Glomerular endothelial cell (primary cell): ENCODE measurements at places on chromosomes 2 and 18.
A peak's percentile ranks its signal among the peaks of the same experiment; 100 is the strongest.

DNA sequence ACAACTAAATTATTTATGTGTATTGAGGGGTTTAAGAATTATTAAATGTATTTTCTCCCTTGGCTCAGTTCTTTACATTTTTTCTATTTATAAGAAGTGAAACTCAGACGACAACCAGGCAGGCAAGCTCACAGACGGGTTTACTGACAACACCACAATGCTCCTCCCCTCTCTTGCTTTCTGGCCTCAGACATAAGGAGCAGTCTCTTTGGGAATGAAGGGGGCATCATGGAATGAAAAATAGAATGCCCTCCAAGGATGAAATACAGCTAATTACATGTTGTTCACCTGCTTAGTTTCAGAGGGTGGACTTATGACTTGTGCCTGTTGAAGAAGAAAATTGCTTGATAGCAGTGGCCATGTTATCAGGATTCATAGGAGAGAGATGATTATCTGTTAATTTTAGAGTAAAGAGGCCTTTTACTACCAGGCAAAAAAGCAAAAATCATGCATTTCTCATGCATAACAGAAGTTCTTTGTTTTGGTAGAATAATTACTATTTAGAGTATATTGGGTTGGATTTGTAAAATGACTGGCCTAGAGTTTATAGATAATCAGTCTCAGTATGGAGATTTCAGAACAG is 172.1 kb upstream of the LRRTM1 start:
- DNase-seq = no peak

- no peak for DNase-seq
These were observed 58.7 kb upstream of the SLC66A3 start for GRCh38 chr2:11096591-11096990.

DNA sequence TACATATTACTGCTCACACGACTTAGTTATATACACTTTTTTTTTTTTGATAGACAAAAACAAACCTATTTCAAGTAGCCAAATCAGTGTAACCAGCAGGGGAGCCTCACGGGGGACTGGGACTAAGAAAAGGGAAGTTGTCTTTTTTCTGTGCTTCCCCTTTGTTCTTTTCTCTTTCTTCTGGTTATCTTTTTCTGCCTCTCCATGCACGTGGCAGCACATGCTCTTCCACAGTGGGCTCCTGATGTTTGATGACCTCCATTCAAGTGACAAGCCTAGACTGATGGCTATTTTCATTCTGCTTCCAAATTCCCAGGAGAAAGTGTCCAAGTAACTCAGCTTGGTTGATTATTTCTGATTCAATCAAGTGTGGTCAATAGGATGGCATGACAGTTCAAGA is 98.2 kb upstream of the STK39 start:
- DNase-seq = no peak

GRCh38 chr18:9506046-9506792 is 30.9 kb downstream of the RALBP1 start:
- no peak for DNase-seq

- no peak for DNase-seq
These were observed 105.1 kb upstream of the HS6ST1 start for GRCh38 chr2:128423788-128424165.

DNA sequence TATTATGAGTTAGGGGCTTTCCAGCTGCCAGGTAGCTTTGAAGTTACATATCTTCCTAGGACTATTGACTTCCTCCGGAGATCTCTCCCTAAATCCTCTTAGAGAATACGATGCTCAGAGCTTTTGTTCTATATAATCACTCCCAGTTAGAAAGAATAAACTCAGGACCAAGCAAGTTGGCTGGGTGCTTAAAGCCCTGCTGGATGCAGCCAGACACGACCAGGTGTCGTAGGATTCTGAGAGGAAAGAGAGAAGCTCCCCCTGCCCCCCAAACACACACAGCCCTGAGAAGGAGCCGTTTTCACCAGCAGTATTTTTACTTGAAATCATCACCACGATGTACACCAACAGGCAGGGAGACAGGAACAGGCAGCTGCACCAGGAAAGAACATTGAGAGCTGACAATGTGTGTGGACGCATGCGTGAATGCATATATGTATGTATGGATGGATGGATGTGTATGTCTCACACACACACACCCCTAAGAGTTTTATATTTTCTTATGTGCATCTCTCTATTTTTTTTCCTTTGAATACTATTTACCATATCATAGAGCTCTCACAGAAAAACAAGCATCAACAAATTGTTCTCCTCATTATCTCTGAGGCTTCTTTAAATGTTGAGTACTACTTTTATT is 382.6 kb downstream of the EPHA4 start:
- DNase-seq = no peak

DNA sequence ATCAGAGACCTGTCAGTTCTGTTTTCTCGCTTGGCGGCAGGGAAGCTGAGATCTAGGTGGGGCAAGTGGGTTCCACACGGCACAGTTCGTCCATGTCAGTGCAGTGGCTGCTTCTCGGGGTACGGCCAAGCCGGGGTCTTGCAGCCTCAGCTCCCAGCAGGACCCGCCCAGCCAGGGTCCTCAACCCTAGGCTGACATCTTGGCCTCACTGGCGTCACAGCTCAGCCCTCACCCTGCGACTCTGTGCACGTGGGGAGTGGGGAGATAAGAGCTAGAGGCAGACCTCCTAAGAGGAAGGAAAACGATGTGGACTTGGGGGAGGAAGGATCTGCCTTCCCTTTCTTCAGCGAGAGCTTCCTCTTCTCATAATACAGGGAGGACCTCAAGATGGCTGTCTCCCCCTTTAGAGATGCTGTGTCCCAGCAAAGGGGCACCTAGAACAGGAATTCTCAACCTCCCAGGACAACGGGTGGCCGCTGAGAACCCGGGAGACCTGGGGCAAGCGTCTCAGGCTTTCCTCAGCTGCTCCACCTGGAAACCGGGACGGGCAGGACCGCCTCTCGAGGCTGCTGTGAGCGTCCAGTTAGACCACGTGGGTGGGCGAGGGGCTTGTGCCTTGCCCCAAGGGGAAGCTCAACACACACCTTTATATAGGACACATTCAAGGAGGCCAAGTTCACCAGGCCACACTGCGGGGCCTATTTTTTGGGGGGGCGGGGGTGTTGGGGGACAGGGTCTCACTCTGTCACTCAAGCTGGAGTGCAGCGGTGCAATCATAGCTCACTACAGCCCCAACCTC is 23.5 kb upstream of the KLF11 start:
- DNase-seq = no peak

DNA sequence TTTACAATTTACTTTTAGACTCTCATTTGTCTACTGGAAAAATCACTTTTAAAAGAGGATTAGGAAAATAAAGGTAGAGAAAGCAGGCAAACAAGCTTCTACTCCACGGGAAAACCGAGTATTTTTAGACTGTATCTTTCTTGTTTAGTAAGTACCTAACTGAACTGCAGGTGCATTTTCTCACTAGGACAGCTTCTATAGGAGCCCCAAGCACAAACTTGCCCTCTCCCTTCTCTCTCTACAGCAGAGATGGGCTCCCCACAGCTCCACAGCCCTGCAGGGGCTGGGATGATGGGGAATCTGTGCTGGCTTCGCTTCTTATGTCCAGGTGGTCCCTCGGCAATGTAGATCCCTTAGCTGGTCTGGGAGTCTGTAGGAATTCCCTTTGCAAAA is 16.2 kb downstream of the PSTPIP2 start:
- DNase-seq = no peak

GRCh38 chr2:28991021-28991420 is 9.9 kb downstream of the TOGARAM2 start:
- no peak for DNase-seq

DNA sequence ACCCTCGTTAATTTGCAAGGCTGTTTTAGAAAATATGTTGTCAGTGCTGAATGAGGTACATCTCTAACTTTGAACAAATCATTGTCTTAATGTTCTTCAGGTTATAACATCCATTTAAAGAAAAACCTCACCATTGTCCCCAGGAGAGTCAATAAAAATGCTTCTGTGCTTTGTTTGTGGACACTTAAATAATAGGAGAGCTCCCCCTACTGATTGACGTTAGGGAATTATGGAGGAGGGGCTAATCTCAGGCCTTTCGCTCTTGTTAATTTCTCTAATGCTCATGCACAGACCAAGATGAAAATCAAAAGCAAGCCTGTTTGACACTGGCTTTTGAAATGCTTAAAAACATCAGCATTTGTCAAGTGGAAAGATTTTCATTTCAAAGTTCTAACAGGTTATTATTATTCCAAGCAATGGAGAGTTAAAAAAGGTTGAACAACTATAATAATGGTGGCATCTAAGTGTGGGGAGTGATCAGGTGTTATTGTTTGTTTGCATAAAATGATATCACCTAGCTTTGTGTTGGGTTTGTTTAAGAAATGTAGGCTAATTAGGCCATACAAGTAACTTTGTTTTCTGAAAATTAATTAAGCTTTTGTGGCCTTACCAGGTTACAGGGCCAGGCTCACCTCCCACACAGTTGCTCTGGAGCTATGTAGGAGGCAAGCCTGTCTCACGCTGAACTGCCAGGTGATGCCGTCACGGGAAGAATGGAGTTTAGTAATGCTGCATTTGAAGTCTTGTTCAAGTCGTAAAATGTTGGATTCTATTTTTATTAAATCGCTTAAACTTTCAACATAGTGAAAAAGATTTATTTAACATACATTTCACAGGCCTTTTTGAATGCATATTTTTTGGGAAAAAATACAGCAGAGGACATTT is 51.7 kb upstream of the SMIM21 start:
- DNase-seq = peak; percentile 36

DNA sequence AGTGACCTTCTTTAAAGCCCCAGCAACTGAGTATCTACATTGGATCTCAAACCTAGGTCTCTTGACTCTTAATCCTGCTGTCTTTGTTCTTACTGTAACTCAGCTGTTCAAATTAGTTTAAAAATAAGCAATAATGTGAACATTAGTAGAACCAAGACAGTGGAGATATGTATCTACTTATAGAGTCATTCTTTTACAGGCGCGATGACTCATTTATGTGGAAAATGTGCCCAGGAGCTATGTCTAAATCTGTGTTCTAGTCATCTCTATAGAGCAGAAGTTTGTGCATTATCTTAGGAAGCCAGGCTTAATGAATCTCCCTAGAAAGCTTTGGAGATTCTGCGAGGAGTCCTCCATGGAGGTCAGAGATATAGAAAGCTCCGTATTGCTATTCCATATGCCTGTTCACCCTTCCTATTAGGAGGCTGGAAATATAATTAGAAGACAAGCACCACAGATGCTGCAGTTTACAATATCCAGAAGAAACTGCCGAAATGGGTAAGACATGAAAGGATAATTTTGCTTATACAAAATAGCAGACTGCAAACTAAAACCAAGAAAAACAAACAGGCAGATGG is 211.6 kb downstream of the TRIB2 start:
- DNase-seq = peak; percentile 10

DNA sequence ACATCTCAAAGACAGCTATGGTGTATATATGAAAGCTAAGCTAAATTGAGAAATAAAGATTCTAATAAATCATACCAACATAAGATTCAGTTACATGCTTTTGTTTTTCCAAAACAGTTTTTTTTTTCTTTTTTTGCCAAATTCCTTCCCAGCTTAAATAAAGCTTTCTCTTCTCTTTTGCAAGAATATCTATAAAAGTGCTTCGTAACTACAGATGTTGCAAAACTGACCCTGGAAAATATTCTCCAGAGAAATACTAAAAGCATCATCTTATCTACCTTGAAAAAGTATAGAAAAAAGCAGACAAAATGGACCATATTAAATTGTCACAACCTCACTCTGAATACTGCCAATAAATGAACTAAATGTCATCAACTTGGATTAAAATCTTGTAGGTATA is 38.7 kb downstream of the FANCL start:
- DNase-seq = no peak

GRCh38 chr18:55240978-55241377 is 281.7 kb upstream of the CCDC68 start:
- DNase-seq = no peak

DNA sequence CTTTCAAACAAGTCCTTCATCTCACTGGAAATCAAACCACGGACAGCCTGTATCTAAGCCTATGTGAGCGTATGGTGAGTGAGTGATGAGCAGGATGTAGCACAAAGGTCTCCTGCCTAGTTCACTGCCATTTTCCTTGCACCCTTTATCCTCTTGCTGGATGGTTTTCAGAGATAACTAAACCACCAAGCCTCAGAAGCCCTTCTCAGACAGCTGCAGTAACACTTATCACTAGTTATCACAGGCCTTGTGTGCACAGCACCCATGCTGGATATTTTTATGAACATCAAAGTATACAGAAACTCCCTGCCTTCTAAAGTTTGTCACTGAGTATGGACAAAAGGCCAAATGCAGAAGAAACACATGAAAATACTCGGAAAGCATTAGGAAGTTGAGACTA is 69.5 kb downstream of the C1D start:
- DNase-seq = no peak

DNA sequence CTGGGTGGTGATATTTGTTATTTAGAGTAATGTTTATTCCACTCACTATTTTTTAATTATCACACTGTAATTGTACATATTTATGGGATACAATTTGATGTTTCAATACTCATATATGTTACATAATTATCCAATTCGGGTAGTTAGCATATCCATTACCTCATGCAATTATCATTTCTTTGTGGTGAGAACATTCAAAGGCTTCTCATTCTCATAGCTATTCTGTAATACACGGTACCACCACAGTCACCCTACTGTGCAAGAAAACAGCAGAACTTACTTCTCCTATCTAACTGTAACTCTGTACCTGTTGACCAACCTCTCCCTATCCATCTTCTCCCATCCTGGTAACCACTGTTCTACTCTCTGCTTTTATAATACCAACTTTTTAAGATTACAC is 4.6 kb downstream of the TBC1D8 start:
- DNase-seq = no peak

- DNase-seq = no peak
These were observed 8.7 kb downstream of the TET3 start for GRCh38 chr2:73993376-73993775.

- no peak for DNase-seq
These were observed 24.2 kb downstream of the STEAP3 start for GRCh38 chr2:119247844-119248271.

DNA sequence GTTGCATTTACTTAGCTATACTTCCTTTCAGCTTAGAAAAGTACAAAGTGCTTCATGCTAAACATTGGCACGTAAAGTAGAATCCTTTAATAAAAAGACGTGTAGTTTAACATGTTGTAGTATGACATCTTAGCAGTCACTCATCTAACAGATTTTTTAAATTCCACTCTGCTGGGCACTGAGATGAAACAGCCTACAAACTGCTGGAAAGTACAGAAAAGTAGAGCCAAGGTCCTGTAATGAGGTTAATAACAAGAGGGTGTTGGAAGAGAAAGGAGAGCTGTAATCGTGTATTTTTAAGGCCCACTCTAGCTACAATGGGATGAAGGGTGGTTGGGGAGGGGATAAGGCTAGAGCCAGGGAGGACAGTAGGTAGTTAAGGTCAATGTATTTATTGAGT is 10.7 kb downstream of the CD8A start:
- no peak for DNase-seq

DNA sequence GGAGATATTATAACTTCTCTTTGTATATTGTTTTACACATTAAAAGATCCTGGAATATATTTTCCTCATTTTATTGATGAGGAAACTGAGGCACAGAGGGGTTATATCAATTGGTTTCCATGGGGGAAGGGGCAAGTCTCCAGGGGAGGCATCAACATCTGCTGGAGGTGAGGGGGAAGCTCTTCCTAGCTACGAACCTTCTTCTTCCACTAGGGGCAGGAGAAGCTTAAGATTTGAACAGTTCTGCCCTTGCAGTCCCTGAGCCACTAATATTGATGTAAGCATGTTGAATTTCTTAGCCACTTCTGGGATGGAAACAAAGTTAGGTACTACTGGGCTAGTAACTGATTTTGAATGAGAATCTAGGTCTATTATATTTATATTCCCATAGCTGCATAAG is 140.1 kb upstream of the AQP4 start:
- no peak for DNase-seq

- no peak for DNase-seq
These were observed 29.6 kb upstream of the ITGAV start for GRCh38 chr2:186560254-186560653.
